Stimulated activated CD4-positive, alpha-beta T cell treated with anti-CD3 and anti-CD28 coated beads, Interleukin-2, amount 100 ng/mL, for 24 hours (primary cell): ENCODE measurements at places on chromosomes 4 and X.
A peak's percentile ranks its signal among the peaks of the same experiment; 100 is the strongest.

DNA sequence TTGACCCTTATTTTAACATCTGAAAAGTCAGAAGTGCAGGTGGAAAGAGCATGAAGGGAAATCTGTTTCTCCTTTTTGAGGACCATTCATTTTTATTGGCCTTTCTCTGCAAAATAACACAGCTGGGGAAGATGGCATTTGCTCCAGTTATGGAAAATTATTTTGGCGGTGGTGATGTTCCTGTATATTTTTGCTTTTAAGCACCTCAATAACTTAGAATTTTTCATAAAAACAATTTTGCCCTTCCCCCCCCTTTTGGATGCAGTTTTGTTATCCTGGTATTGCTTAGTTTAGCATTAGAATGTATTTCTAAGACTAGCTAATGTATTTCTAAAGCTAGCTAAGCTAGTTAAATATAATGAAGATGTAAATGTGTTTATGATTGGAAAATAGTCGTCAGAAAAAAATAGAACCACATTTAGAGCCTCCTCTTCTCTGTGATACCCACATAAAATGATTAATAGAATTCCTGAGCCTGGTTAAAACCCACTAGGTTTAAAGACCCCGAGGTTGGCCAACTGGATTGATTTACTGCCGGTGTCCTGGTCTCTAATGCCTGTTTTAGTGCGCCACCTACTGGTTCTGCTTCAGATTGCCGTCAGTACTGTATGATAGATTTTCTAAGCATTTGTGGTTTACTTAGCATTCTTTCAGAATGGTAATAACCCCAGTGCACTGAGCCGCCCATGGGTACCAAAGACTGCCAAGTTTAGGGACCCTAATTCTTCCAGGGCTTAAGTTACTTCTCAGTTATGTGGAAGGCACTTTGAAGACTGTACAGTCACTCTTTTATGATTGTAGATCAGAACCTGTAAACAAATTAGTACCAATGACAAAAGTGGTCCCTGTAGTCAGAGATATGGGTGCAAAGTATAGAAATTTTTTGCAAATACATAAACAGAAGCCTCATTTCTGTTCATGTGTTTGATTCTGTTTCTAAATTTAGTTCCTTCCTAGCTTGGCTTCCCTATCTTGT lies 11.4 kb downstream of the KLF3 start:
- peak; percentile 85 for DNase-seq

DNA sequence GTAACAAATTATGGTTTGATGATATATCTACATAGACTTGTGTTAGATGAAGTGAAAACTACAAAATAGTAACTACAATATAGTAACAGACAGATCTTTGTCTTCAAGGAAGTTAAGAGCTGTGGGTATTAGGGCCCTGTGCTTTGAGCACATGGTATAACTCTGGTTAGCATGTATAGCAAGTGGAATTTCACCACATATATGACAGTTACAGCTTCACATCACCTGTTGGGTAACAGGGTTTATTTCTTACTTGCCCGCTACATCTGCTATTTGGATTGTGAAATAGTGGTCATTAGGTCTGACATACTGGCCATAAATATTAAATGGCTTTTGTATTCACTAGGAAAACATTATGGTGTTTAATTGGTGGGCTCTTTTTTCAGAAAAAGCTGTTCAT lies 20.2 kb downstream of the OFD1 start:
- DNase-seq: no peak

GRCh38 chr4:135122457-135122856 lies 920.9 kb upstream of the PABPC4L start:
- DNase-seq: no peak

DNA sequence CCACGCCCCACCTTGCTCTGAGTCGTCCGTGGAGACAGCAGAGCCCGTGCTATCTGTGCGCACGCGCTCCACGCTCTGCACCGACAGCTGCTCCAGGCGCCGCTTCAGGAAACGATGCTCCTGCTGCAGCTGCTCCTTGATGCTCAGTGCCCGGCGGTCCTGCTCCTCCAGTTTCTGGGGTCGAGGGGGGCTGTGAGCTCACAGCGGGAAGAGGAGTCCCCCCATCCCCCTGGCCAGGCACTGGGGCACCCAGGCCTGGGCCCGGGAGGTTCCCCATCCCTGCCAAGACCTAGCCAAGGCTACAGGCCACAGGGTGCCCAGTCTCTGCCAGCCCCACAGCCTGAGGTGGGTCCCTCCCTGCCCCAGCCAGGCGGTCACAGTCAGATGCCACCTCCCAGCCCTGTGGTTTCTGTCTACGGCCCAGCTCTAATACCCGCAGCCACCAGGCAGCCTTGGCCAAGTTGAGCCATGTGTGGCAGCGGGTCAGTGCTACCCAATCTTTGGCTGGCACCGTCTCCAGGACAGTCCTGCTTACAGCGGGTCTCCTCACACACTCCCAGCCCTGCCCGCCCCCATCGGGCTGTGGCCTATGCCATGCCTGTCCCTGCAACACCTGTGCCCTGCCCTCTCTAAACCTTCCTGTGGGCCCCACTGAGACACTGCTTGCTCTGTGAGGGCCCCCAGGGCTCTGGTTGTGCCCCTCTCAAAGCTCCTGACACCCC lies 9.3 kb upstream of the HAUS3 start:
- no peak for DNase-seq

GRCh38 chr4:148076964-148077363 lies 345.1 kb downstream of the ARHGAP10 start:
- DNase-seq: no peak

- DNase-seq: no peak
These were observed 78.8 kb upstream of the PACRGL start for GRCh38 chr4:20621476-20621875.

- no peak for DNase-seq
These were observed 109.9 kb downstream of the AFF1 start for GRCh38 chr4:87044511-87045233.

GRCh38 chr4:142818476-142818875 lies 27.6 kb downstream of the INPP4B start:
- DNase-seq: no peak

GRCh38 chrX:41097326-41097725 lies 12.1 kb downstream of the USP9X start:
- DNase-seq: no peak

DNA sequence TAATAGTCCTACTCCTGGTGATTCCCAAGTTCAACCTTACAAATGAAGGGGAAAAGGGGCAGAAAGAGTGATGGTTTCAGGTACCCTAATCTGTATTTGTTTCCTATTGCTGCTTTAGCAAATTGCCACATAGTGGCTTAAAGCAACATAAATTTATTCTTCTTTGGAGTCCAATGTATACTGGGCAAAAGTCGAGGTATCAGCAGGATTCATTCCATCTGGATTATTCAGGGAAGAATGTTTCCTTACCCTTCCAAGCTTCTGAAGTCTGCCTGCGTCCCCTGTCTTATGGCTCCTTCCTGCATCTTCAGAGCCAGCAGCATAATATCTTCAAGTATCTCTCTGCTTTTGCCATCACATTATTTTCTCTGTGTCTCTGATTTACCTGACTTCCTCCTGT lies 10.3 kb upstream of the BST1 start:
- no peak for DNase-seq

DNA sequence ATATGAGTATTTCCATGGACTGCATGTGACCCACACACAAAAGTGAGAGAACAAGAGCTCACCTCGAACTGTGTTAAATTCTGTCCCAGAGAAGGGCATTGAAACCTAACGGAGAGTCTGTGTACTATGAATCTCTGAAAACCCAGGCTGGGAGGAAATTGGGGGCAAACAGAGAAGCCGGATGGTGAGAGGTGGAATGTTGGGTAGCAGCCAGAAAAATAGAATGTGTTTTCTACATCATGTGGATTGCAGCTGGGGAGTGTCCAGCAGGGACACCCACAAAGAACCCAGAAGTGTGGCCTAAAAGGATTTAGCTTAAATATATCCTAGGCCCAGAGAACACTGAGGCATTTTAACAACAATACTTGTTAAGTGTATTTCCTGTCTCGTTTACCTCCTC lies 38.6 kb downstream of the MND1 start:
- DNase-seq: no peak

- DNase-seq: no peak
These were observed 1833.2 kb upstream of the PCDH7 start for GRCh38 chr4:28886934-28887333.

GRCh38 chrX:41391606-41392005 lies 55.5 kb upstream of the NYX start:
- no peak for DNase-seq

DNA sequence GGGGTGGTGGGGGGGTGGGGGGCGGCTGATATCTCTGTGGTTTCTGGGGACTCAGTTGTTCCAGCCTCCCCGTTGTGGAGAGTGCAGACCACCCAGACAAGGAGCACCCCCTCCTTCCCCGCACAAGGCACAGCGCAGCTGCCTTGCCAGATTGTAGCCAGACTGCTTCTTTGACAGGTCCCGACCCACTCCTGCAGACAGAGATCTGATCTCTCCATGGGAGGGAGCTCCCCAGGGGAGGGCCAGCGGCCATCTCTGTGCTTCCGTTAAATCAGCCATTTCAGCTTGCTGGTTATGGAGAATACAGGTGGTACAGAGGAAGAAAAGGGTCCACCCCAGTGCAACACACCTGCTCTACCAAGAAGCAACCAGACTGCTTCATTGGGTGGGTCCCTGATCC lies 80.8 kb downstream of the FGF16 start:
- no peak for DNase-seq

- no peak for DNase-seq
These were observed 135.4 kb upstream of the NKX1-1 start for GRCh38 chr4:1541449-1542225.

- no peak for DNase-seq
These were observed 95.5 kb upstream of the ATP6AP2 start for GRCh38 chrX:40485102-40485826.

GRCh38 chr4:185847352-185848097 lies 35.5 kb upstream of the SORBS2 start:
- DNase-seq: no peak

DNA sequence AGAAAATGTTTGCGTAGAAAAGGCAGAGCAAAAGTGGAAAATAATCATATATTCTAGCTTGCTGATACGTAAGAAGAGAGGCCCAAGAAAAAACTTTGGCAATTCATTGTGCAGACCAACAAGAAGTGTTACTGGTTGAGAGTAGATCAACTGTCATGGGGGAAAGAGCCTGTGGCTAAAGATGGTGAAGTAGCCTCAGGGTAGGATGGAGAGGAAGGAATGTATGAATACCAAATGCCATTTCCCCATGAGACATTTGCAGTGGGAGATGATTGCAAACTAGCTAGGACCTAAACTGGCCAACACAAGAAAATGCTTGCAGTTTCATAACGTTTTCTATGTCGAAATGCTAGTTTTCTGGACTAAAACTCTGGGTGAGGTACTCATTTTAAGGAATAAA lies 47.7 kb upstream of the ADGRL3 start:
- DNase-seq: no peak

GRCh38 chr4:16129336-16129735 lies 45.5 kb upstream of the PROM1 start:
- no peak for DNase-seq

- no peak for DNase-seq
These were observed 21.7 kb upstream of the CLNK start for GRCh38 chr4:10706236-10706635.

- DNase-seq: peak; percentile 22
These were observed 6.0 kb downstream of the SMAD1 start for GRCh38 chr4:145487631-145488030.

DNA sequence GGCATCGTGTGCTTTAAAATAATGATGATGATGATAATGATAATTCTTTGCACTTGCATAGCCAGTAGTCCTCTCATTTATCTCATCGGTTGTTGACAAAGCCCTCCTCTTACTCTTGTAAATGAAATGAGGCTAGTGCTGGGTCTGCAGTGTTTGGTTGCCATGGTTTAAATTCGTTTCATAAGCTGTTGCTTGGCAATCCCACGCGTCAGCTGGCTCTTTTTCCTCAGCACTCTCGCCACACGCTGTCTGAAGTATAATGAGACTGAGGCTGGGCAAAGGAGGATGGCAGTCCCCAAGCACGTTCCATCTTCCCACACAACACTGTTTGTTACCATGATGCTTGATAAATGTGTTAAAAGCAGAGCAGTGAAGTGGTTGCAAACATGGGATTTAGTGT lies 15.5 kb downstream of the PAGE4 start:
- no peak for DNase-seq

DNA sequence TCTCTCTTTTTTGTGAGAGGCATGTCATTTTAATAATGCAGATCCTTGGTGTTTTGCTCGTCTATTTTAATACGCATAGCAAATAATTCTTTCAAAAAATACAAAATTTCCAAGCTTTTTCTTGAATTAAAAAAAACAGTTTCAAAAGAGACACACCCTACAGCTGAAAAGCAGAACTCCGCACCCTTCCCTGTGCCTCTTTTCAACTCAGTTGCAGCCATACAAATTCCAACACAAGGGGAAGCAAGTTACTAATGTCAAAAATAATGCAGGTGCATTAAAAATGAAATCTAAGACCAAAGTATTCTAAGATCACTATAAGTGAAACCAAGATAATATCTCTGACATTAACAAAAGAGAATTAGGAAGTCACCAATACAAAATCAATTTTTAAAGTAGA lies 66.6 kb downstream of the NR3C2 start:
- DNase-seq: no peak

- no peak for DNase-seq
These were observed 97.9 kb upstream of the PDE5A start for GRCh38 chr4:119726505-119726904.

DNA sequence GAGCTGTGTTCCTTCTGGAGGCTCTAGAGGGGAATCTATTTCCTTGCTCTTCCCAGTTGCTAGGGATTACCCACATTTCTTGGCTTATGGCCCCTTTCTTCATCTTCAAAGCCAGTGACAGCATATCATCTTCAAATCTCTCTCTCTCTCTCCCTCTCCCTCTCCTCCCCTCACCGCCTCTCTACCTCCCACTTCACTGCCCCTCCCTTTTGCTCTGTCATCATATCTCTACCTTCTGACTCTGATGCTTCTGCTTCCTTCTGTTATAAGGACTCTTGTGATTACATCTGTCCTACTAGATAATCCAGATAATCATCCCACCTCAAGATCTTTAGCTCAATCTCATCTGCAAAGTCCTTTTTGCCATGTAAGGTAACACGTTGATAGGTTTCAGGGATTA lies 93.1 kb upstream of the TEX13D start:
- no peak for DNase-seq

GRCh38 chr4:23290656-23291055 lies 597.9 kb downstream of the GBA3 start:
- no peak for DNase-seq

GRCh38 chr4:138341739-138342415 lies 99.7 kb upstream of the SLC7A11 start:
- no peak for DNase-seq

DNA sequence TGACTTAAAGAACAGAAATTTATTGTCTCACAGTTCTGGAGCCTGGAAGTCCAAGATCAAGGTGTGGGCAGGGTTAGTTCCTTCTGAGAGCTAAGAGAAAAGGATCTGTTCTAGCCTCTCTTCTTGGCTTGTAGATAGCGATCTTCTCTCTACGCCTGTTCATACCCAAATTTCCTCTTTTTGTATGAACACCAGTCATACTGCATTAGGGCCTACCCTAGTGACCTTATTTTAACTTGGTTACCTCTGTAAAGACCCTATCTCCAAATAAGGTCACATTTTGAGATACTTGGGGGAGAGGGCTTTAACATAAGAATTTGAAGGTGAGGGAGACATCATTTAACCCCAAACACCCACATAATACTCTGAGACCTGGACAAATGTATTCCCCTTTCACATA lies 55.6 kb upstream of the SPP1 start:
- no peak for DNase-seq

GRCh38 chrX:108426262-108426661 lies 12.0 kb downstream of the COL4A6 start:
- DNase-seq: no peak
